H7 (cell line): ENCODE measurements at places on chromosomes 4 and X. TPM values are rescaled to one million over a fixed set of nuclear protein-coding genes. Genes with fewer than 3 reads are reported as not detected.
A peak's percentile ranks its signal among the peaks of the same experiment; 100 is the strongest.

- peak; percentile 13 for DNase-seq
Observed at GRCh38 chr4:96170198-96170597, 330.3 kb downstream of the PDHA2 start.

- DNase-seq = no peak
Observed at GRCh38 chrX:44306356-44306755, 37.1 kb downstream of the EFHC2 start.

DNA sequence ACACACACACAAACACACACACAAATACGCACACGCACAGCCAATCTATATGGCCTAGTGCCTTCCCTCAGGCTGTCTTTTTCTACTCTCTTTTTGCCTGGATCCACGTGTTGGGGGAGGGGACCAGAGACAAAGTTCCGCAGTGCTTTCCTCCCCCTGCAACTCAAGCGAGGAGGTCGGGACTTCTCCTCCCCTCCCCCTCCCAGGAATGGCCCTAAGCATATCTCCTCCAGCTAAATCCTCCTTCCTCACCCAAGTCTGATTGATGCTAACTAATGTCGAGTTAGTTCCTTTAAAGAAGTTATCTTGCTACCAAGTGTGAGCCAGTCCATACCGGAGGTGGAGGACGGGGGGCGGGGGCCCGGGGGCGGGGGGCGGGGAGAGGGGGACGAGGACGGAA is 141.2 kb upstream of the ZIC3 start:
- DNase-seq = peak; percentile 88

- peak; percentile 79 for DNase-seq
Observed at GRCh38 chrX:64204701-64205440, 637 bp downstream of the AMER1 start.

DNA sequence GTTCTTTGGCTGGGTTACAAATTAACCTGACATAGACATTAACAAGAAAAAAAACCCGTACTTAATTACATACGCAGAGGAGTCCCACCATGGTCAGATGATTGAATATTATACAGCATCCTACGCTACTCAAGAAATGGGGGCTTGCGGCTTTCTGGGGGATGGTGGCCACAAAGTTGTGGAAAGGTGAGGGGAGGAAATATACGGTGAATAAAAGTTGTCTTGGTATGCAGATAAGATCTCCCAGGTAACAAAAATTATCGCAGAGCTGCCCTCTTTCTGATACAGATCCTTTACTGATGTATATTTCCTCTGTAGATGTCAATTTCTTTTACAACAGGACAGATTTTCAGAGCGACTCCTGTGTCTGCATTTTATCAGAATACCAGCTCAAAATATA is 890 bp downstream of the DCAF16 start:
- no peak for DNase-seq

DNA sequence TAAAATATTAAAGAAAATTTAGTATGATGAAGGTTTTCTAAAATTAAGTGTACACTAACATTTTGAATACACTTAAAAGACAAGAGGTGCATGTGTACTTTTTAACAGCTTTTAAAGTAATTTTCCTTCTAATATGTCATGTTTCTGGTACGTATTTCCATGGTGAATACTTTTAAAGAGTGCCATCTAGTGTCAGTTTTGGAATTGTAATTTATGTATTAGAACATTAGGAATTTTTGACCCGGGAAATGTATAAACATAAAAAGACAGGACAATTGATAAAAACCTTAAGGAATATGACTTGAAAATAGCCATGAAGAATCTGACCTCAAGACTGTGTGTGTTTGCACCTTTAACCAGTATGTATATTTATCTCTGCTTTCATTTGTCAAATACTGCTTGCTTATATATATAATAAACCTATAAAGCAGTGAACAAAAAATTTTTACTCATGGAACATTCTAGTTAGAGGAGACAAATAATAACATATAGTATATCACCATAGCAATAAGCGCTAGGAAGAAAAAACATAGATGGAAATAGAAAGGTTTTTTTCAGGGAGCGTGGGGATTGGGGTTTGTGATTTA is 7.2 kb downstream of the GSTCD start:
- DNase-seq = no peak

DNA sequence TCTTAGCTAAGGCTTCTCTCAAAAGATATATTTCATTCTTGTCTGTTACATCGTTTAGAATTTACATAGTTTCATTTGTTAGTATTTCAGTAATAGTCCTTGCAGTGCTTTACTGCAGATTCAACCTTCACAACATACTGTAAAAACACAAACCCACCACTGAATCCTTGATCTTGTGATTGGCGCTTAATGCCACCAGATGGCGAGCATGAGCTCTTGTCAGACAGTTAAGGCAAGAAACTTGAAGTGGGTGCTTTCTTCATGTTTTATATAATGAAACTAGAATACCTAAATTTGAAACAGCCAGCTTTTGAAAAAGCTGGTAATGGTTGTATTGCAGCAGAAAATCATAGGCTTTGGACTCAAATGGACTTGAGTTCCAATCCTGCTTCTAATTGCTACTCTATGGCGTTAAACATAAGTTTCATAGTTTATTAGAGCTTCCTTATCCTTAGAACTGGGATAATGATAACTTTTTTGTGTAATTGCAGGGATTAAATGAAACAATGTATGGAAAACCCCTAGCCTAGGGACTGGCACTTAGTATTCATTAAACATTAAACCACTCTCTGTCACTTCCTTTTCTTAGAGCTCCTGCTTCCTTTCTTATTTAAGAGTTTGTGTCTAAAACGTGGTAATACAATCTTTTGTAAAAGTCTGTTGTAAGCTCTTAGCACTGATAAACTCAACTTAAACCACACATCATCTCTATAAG is 95.1 kb downstream of the USP9X start:
- peak; percentile 38 for DNase-seq

DNA sequence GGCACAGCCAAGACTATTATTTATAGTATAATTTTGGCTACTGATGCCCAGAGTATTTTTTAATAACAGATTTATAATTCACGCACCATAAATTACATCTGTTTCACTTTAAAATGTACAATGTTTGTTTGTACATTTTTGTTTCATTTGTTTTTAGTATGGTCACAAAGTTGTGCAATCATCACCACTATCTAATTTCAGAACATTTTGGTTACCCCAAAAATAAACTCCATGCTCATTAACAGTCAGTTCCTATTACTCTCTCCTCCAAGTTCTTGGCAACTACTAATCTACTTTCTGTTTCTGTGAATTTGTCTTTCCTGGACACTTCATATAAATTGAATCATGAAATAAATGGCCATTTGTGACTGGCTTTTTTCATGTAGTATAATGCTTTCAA is 176.7 kb downstream of the SH3BGRL start:
- no peak for DNase-seq

- no peak for DNase-seq
Observed at GRCh38 chr4:79917246-79917645, 155.8 kb downstream of the ANTXR2 start.

- DNase-seq = peak; percentile 71
Observed at GRCh38 chr4:75892508-75892907, 9.7 kb downstream of the PPEF2 start.

- DNase-seq = no peak
Observed at GRCh38 chrX:112874614-112875013, 34.0 kb upstream of the AMOT start.

DNA sequence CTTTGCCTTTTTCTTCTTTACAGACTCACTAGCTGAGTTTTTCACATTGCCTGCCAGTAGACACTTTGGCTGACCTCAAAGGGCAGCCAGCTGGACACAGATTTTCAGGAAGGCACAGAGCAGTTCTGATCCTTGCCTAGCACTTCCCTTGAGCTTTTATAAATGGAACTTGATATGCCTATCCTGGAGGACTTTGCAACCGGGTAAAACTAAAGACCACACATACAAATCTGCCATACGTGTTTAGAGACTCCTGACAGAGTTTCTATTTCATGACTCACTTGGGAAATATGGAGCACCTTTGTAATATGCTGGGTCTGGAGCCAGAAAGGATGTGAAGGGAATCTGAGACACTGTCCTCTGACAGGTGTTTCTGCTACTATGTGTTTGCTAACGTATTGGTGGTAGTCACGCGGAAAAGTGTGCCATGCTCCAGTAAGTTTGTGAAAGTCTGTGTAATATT is 56.7 kb upstream of the RASSF6 start:
- DNase-seq = no peak

DNA sequence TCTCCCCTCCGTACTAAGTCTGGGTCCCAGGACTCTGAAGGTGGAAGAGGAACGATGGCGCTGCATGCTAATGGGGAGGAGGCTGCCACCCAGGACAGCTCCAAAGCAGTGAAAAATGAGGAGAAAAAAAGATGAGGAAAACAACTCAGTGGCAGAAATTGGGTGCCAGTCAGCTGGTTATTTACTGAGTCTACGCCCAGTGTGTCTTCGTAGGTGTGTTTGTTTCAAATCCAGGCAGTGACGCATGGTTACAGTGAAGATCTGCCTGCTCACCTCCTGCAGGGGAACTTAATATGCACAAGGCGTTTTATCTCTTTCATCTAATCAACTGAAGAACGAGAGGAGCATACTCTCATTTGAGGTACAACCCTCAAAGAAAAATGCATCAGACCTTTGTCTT is 70.9 kb upstream of the FBXW7 start:
- no peak for DNase-seq

DNA sequence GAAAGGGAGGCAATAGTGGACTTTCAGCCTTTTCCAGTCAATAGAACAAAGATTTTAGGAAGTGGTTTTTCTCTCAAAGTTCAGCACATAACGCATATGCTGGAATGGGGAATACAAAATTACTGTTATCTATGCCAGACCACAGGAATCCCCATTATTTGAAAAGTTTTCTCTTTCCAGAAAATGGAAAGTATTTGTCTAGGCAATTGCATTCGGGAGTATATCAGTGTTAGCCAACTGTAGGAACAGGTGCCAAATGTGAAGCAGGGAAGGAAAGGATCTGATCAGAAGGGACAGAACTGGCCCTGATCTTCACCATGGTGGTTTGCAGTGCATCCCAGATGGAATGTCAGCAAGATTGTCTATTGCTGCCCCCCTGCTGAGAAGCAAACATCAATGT is 213.6 kb downstream of the CPE start:
- no peak for DNase-seq

DNA sequence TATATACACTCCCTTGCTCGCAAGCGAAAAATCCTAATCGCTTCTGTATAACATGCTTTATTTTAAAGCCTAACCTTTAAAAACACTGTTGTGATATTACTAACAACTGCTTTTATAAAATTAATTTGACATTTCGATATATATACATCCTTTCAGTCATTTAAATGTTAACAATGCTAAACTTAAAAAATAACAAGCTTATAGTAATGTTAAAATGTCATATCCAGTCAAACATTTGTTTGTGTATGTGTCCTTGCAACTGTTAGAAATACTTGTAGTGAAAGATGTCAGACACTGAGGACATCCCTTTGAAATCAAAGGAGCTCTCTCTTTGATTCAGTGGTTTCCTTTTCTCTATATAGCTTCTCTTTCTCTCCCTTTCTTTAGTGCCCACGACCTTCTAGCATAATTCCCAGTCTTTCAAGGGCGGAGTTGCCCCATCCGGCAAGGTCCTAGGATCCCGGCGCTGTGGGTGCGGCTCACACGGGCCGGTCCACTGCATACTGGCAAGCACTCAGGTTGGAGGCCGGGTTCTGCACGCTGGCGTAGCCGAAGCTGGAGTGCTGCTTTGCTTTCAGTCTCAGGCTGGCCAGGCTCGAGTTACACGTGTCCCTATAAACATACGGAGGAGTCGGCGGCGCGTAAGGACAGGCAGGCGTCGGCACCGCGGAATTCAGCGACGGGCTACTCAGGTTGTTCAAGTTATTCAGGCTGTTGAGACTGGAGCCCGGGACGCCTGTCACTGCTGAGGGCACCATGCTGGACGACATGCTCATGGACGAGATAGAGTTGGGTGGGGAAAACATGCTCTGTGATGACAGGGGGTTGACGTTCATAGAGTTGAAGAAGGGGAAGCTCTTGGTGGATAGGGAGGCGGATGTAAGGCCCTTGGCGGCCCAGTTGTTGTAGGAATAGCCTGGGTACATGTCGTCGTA is 5.0 kb downstream of the PITX2 start:
- DNase-seq = peak; percentile 72

DNA sequence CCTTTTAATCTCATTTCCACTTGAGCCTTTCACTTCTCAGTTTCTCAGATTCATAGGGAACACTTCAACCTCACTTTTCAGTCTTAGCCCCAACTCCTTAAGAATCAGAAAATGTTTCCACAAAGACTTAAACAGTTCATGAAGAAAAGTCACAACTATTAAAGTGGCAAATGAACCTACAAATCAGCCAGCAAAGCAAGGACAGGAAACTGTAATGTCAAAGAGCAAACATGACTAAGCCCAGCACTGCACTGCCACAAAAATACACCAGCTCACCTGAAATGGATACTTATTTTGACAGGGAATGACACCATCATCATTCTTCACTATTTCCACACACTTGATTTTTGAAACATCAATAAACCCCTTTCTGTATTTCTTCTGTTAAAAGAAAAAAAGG is 41.8 kb upstream of the TXK start:
- DNase-seq = no peak

DNA sequence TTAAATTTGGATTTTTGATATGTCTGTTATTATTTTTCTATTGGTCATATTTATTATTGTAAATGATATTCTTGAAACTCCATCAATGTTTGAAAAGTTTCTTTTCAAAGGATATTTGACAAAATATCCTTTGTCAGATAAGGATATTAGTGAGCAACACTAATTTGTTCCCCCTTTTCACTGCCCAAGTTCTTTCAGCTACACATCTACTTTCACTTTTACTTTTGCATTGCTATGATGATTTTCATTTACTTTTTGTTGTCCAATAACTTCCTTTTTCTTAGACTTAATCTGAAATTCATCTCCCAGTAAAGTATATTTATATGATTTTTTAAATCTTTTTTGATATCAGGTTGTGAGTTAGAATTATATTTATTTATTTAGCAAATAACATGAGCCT is 542.3 kb upstream of the ADGRL3 start:
- DNase-seq = no peak

DNA sequence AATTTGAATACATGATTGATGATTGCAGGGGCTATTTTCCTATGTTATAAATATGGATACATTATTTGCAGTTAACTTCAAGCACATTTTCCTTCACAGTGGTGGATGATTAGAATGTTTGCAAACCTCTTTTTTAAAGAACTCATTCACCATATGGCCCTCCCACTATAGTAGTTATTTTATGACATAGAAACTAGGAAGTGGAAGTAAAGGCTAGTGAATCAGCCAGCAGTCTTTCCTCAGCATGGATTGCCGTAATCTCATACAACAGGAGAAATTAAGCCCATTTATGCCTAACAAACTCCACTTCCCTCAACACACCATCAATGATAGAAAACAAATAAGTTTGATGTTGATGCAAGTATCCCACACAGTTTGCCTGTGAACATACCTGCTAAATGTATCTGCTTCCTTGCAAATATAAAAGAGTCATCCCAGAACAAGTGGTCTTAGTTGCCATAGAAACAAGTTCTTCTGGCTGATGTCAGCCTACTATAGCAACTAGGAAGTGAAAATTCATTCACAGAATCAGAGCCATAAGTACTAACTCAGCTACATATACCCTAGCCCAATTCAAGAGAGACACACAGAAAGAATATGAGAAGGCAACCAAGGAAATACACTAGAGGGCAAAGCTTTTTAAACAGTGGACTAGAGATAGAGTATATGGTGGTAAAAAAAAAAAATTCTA is 100.9 kb upstream of the RADX start:
- DNase-seq = no peak

The USP46 gene
- total RNA-seq = 21.3 and 29.8 TPM in 2 replicates

The MAGEA2 gene
- total RNA-seq = 1.2 and 3.5 TPM in 2 replicates

The TMPRSS11D gene
- not detected in 2 replicates for total RNA-seq

The G3BP2 gene
- total RNA-seq = 175 and 189 TPM in 2 replicates

The KLF8 gene
- 7.3 and 8.1 TPM in 2 replicates for total RNA-seq

The CACNA1F gene
- 0.55 and 2.1 TPM in 2 replicates for total RNA-seq

The ZCCHC18 gene
- total RNA-seq = 3.5 and 6.0 TPM in 2 replicates

The HHIP gene
- 0.07 and 0.52 TPM in 2 replicates for total RNA-seq

The NIPAL1 gene
- total RNA-seq = 1.7 and 2.5 TPM in 2 replicates

The TMEM144 gene
- 5.2 and 7.1 TPM in 2 replicates for total RNA-seq
